ENCODE measurements at places on chromosomes 1 and 21.

- no peaks in the 10 kb centered on the region for H3K27me3 ChIP-seq
- H3K36me3 ChIP-seq, result no peaks in the 10 kb centered on the region
- H3K27ac ChIP-seq, result no peak overlapping the region
- DNase-seq, result no peak
- no peak overlapping the region for H3K4me3 ChIP-seq
- H3K4me1 ChIP-seq, result no peaks in the 10 kb centered on the region
Measured at GRCh38 chr1:28062806-28063205, 25.6 kb downstream of the EYA3 start.

- H3K27me3 ChIP-seq, result no peaks in the 10 kb centered on the region
- H3K36me3 ChIP-seq, result no peaks in the 10 kb centered on the region
- DNase-seq, result no peak
- no peaks in the 10 kb centered on the region for H3K4me1 ChIP-seq
- H3K27ac ChIP-seq, result no peak overlapping the region
- H3K4me3 ChIP-seq, result no peak overlapping the region
Measured at GRCh38 chr1:184170719-184171118, 119.2 kb downstream of the TSEN15 start.

DNA sequence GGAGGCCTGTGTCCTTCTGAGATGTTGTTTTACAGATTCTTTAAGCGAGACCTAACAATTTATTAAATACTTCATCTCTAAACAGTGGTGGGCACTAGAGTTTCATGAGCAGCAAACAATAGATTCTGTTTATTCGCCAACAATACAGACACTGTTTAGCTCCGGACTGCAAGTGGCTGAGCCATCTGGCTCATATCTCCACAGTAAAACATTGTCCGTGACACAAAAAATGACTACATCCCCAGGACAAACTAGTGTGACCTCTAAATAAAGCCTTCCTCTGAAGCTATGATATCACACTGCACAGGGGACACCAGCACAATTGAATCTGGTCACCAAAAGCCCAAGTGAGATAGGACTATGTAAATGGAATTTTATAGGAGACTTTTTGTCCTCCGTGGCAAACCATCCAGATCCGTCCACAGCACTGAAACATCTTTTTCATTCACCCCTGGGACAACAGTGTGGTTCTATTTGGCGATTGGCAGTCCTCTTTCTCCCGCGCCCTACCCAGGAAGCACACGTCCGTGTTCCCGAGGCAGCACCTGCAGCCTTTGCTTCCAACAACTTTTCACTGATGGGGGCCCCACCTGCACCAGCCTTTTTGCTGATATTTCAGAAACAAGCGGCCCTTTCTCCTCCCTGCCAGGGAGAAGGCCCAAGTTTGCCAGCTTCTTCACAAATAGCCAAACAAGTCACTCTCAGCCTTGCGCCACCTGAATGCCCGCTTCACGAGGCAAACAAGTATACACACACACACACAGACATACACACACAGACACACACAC lies 47.4 kb downstream of the OLIG1 start:
- no peaks in the 10 kb centered on the region for H3K36me3 ChIP-seq
- peaks cover 14% of the 10 kb centered on the region for H3K4me1 ChIP-seq
- no peak overlapping the region for H3K27ac ChIP-seq
- no peaks in the 10 kb centered on the region for H3K27me3 ChIP-seq
- no peak overlapping the region for H3K4me3 ChIP-seq
- no peak for DNase-seq

- peaks cover 31% of the 10 kb centered on the region for H3K36me3 ChIP-seq
- H3K27me3 ChIP-seq, result no peaks in the 10 kb centered on the region
- no peak for DNase-seq
- no peak overlapping the region for H3K4me3 ChIP-seq
- H3K4me1 ChIP-seq, result no peaks in the 10 kb centered on the region
- H3K27ac ChIP-seq, result no peak overlapping the region
Measured at GRCh38 chr1:108149796-108150467, 50.2 kb downstream of the SLC25A24 start.

DNA sequence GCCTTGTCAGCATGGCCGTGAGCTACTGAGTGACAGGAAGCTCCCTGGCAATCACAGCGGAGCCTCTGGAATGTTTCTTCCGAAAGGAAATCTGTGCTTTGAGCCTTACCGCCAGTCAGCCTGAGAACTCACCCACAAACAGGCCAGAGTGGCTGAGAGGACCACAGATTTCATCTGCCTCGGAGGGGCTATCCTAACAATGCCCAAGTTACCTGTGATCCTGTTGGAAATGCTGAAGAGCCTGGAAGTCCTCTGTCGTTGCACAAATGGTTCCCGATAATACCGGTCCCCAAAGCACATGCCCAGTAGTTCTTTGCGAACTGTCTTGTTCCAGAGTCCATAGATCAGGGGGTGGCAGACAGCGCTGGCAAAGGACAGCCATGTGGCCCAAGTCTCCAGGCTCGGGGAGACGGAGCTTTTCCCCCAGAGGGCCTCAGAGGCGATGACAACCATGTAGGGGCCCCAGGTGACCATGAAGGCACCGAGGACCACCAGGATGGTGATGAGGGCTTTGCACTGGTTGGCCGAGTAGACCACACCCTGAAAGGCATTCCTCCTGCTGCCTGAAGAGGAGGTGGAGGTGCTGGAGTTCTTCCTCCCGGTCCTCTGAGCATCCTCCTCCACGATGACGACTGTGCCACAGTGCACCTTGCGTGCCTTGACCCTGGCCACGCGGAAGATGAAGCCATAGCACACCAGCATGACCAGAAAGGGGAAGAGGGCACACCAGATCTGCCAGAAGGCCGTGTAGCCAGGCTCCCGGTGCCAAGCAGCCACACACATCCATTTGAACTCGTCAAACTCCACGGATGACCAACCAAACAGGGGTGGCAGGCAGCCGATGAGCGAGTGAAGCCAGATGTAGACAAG lies 40.2 kb downstream of the GPR161 start:
- no peak overlapping the region for H3K27ac ChIP-seq
- no peak overlapping the region for H3K4me3 ChIP-seq
- no peaks in the 10 kb centered on the region for H3K4me1 ChIP-seq
- no peak for DNase-seq
- no peaks in the 10 kb centered on the region for H3K36me3 ChIP-seq
- no peaks in the 10 kb centered on the region for H3K27me3 ChIP-seq

GRCh38 chr1:190129366-190129765 lies 348.3 kb downstream of the BRINP3 start:
- no peaks in the 10 kb centered on the region for H3K4me1 ChIP-seq
- no peak overlapping the region for H3K4me3 ChIP-seq
- no peaks in the 10 kb centered on the region for H3K27me3 ChIP-seq
- H3K27ac ChIP-seq, result no peak overlapping the region
- H3K36me3 ChIP-seq, result no peaks in the 10 kb centered on the region

DNA sequence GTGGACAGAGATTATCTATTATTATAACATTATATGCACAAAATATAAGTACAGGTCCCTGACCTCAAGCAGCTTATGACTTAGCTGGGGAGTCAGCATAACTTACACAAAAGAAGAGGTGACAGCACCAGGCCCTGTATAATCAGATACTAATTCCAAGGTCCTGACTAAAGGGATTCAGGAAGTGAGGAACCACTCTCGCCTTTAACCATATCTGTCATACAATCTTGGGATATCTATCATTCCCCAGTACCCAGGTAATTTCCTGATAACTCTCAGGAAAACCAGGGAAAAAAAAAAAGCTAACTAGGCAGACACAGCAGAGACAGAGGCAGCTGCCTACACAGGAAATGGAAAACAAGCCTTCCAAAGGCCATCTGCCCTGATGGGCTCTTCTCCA lies 78.5 kb upstream of the CAMK1G start:
- H3K27me3 ChIP-seq, result no peaks in the 10 kb centered on the region
- no peak overlapping the region for H3K27ac ChIP-seq
- H3K4me3 ChIP-seq, result no peak overlapping the region
- H3K36me3 ChIP-seq, result no peaks in the 10 kb centered on the region

DNA sequence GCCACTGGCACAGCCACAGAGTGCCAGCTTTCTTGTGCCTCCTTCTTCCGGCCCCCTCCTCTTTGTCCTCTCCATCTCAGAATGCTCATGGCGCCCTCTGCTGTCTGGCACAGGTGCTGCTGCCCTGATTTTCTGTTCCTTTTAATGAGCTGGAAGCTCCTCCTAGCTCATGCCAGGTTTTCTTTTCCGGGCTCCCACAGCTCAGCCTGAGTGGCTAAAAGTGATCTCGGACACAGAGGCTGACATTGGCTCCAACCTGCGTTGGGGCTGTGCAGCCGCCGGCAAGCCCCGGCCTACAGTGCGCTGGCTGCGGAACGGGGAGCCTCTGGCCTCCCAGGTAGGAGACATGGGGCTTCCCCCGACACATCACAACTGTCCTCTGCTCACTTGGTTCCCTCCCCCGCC lies 18.7 kb downstream of the CNTN2 start:
- no peaks in the 10 kb centered on the region for H3K36me3 ChIP-seq
- H3K4me3 ChIP-seq, result no peak overlapping the region
- no peaks in the 10 kb centered on the region for H3K4me1 ChIP-seq
- H3K27me3 ChIP-seq, result no peaks in the 10 kb centered on the region
- no peak overlapping the region for H3K27ac ChIP-seq

GRCh38 chr1:70717656-70718055 lies 306.6 kb downstream of the CTH start:
- H3K4me3 ChIP-seq, result no peak overlapping the region
- H3K27ac ChIP-seq, result no peak overlapping the region
- H3K4me1 ChIP-seq, result no peaks in the 10 kb centered on the region
- no peak for DNase-seq

- H3K36me3 ChIP-seq, result no peaks in the 10 kb centered on the region
- no peak for DNase-seq
- H3K4me1 ChIP-seq, result peaks cover 30% of the 10 kb centered on the region
- no peaks in the 10 kb centered on the region for H3K27me3 ChIP-seq
- peak overlapping the region; percentile 61 for H3K27ac ChIP-seq
Measured at GRCh38 chr1:66282891-66283621, 250.9 kb upstream of the SGIP1 start.

- H3K4me3 ChIP-seq, result peak overlapping the region; percentile 2
- peaks cover 95% of the 10 kb centered on the region for H3K27me3 ChIP-seq
- H3K27ac ChIP-seq, result no peak overlapping the region
- peaks cover 62% of the 10 kb centered on the region for H3K4me1 ChIP-seq
Measured at GRCh38 chr1:197911857-197912696, 5.1 kb upstream of the LHX9 start.

DNA sequence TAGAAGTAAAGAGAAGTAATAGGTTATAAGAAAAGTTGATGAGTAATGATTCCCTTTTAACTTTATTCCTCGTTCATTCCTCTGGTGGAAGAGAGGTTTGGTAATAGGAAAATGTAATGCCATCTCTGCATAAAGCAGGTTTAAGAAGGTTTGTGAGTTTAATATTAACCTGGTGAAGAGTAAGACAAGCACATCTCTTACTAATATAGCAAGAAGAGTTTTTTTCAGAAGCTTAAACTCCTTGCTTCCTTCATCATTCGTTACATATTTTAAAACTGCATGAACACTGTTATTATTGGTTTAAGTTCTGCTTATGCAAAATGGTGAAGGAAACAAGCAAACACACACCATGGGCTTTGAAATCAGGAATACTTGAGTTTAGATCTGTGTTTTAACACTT lies 9.2 kb upstream of the PLA2G4A start:
- no peaks in the 10 kb centered on the region for H3K4me1 ChIP-seq
- H3K4me3 ChIP-seq, result no peak overlapping the region
- no peak for DNase-seq
- no peaks in the 10 kb centered on the region for H3K27me3 ChIP-seq
- H3K27ac ChIP-seq, result no peak overlapping the region

DNA sequence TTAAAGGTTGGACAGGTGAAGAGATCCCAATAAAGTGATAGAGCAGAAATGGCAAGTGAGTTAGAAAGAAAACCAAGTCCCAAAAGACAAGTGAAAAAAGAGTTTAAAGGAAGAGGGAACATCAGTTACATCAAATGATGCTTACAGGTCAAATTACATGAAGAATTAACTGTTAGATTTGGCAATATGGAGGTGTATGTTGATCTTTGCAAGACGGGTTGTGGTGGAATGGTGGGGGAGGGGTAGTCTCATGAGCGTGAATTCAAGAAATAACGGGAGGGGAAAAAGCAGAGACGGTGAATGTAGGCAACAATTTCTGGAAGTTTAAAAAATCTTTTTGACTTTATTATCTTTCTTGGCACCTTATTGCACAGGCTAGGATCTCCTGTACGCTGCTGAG lies 76.6 kb downstream of the NTPCR start:
- H3K27ac ChIP-seq, result no peak overlapping the region
- no peaks in the 10 kb centered on the region for H3K4me1 ChIP-seq
- no peak for DNase-seq
- no peak overlapping the region for H3K4me3 ChIP-seq
- no peaks in the 10 kb centered on the region for H3K27me3 ChIP-seq
- peaks cover 8% of the 10 kb centered on the region for H3K36me3 ChIP-seq

- peaks cover 12% of the 10 kb centered on the region for H3K36me3 ChIP-seq
- no peaks in the 10 kb centered on the region for H3K27me3 ChIP-seq
- no peak overlapping the region for H3K4me3 ChIP-seq
- H3K27ac ChIP-seq, result no peak overlapping the region
Measured at GRCh38 chr1:235320521-235321179, 7.3 kb downstream of the ARID4B start.

GRCh38 chr1:155893389-155894142 lies 17.6 kb downstream of the RIT1 start:
- DNase-seq, result no peak
- H3K36me3 ChIP-seq, result no peaks in the 10 kb centered on the region
- H3K27me3 ChIP-seq, result no peaks in the 10 kb centered on the region
- no peak overlapping the region for H3K27ac ChIP-seq

GRCh38 chr1:28789816-28790215 lies 22.2 kb upstream of the OPRD1 start:
- H3K27me3 ChIP-seq, result no peaks in the 10 kb centered on the region
- no peaks in the 10 kb centered on the region for H3K36me3 ChIP-seq
- H3K4me3 ChIP-seq, result no peak overlapping the region
- no peak for DNase-seq

- H3K27me3 ChIP-seq, result peaks cover 2% of the 10 kb centered on the region
- no peak overlapping the region for H3K4me3 ChIP-seq
- DNase-seq, result peak; percentile 13
- no peaks in the 10 kb centered on the region for H3K4me1 ChIP-seq
- no peak overlapping the region for H3K27ac ChIP-seq
- no peaks in the 10 kb centered on the region for H3K36me3 ChIP-seq
Measured at GRCh38 chr1:234065794-234066447, 161.4 kb downstream of the SLC35F3 start.

DNA sequence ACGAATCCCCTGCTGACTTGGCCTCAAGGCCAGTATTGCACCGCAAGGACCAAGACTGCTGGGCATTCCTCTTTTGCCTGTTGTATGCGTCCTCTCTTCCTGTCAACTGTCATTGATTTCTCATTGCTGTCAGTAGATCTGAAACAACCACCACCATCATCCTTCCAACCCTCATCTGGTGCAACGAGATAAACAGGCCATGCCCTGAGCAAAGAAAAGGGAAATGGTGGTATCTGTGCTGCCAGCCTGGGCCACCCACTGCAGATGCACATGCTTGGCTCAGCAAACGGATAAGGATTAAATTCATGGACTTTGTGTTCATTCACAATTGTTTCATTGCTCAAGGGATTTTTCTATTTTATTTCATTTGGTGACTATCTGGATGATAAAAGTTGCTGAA lies 13.6 kb downstream of the OXCT2 start:
- peaks cover 63% of the 10 kb centered on the region for H3K36me3 ChIP-seq
- H3K27ac ChIP-seq, result no peak overlapping the region
- no peaks in the 10 kb centered on the region for H3K27me3 ChIP-seq
- H3K4me3 ChIP-seq, result no peak overlapping the region
- H3K4me1 ChIP-seq, result no peaks in the 10 kb centered on the region
